ENCODE measurements at places on chromosomes 16 and 17. TPM values are rescaled to one million over a fixed set of nuclear protein-coding genes. Genes with fewer than 3 reads are reported as not detected.
A peak's percentile ranks its signal among the peaks of the same experiment; 100 is the strongest.

GRCh38 chr17:74635418-74635817 lies 11.9 kb upstream of the CD300E start:
- DNase-seq: no peak

DNA sequence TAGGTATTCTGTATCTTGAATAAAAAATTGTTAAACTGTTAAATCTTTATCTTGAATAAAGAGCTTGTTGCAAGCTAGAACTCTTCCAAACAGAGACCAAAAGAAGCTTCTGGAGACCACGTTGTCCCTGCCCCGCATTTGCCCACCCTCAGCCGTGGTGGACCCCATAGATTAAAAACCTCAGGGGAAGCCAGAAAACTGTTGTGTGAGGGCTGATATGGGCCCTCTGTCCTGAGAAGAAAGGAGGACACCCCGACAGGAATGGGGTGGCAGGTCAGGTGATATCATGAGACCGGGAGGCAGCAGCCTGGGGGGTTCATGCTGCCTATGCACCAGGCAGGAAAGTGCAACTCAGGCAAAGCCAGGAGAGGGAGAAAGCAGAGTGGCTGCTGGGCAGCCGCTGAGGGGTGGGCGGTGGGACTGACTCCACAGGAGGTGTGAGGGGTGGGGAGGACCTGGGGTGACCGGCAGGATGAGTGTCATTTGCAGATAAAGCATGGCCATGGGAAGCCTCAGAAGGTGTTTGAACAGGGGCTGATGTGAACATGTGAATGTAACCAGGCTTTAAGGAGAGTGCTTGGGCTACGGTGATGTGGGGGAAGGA lies 147.8 kb downstream of the IRF8 start:
- DNase-seq: no peak

DNA sequence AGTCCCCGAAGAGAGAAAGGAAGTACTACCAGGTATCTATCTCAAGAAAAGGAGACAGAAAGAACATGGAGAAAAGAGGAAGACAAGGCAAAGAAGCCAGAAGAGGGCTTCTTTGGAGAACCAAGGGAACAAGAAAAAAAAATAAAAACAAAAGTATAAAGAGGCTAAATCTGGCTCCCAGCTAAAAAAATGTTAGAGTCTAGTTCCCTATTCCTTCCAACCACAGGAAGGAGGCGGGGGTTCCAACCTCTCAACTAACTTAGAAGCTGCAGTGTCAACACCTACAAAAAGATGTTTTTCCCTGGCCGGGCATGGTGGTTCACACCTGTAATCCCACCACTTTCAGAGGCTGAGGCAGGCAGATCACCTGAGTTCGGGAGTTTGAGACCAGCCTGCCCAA lies 13.4 kb downstream of the UTP6 start:
- DNase-seq: no peak

GRCh38 chr17:5049314-5049841 lies 14.2 kb upstream of the SLC52A1 start:
- no peak for DNase-seq

GRCh38 chr17:19800571-19800970 lies 52.5 kb upstream of the ALDH3A1 start:
- DNase-seq: no peak

GRCh38 chr17:60538726-60539125 lies 12.7 kb upstream of the APPBP2 start:
- DNase-seq: no peak

DNA sequence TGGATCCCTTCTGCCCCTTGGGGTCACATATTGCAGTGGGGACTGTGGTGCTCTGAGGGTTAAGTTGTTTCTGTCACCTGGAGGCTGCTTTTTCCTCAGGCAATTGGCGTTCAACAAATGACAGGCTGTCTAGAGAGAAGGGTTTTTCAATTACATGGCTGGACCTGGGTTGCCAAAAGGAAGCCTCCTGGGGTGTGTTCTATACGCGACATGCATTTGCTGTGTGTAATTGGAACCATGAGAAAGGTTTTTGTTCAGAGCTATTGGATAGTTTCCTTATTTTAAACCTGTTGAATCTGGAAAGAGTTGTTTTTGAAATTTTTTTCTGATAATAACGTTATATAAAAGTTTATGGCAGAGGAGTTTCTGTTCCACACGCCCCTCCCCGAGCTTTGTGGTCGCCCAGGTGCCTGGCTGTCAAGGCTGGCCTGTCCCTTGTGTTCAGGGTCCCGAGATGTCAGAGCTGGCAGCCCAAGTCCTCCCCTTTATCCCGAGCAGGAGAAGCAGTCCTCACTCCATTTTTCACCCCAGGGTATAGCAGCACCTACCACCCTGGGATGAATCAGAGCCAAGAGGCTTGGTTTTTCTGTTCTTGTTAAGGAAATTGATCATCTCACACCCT lies 26.1 kb upstream of the ZNF750 start:
- peak; percentile 58 for DNase-seq

- DNase-seq: no peak
These were observed 50.0 kb downstream of the MRTFB start for GRCh38 chr16:14121142-14121541.

DNA sequence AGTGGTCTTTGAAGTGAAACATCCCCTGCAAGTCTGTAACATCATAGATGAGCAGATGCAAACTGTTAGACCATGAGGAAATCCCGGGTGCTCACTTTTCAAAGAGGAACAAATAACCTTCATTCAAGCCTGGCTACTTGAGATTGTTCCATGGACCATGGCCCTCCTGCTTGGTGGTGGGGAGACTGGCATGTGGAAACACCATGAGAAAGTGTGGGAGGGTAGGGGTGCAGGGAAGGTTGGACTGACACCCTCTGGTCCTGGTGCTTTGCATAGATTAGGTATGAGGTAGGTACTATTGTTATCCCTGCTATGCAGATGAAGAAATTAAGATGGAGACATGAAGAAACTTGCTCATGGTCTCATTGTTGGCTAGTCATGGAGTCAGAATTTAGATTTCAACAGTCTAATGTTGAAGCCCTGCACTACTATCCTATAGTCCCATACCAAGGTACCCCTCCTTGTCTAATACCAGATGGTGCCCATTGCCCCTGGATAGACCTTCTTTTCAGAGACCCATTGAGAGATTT lies 59.0 kb downstream of the SPACA3 start:
- no peak for DNase-seq

- DNase-seq: peak; percentile 90
These were observed 76.9 kb downstream of the RPA1 start for GRCh38 chr17:1906662-1907101.

DNA sequence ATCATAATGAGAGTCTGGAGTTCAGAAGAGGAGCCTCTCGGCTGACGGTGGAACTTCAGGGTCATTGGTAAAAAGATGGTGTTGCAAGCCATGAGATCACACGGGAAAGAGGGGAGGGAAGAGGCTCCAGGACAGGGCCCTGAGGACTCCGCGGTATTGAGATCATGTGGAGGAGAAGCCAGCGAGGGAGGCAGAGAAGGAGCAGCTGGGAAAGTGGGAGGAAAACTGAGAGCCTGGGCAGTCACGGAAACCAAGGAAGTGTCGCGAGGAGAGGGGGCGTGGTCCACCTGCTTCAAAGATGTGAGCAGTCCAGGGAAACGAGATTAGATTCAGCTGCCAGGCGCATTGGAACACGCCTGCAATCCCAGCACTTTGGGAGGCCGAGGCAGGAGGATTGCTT lies 27.7 kb upstream of the SBK1 start:
- DNase-seq: no peak

GRCh38 chr16:58475091-58475619 lies 24.8 kb upstream of the NDRG4 start:
- DNase-seq: no peak

GRCh38 chr17:2710803-2711607 lies 559 bp downstream of the CLUH start:
- no peak for DNase-seq

- DNase-seq: no peak
These were observed 5.2 kb downstream of the ITPRIPL2 start for GRCh38 chr16:19118938-19119431.

GRCh38 chr17:73066148-73066884 lies 26.2 kb downstream of the SLC39A11 start:
- DNase-seq: no peak

DNA sequence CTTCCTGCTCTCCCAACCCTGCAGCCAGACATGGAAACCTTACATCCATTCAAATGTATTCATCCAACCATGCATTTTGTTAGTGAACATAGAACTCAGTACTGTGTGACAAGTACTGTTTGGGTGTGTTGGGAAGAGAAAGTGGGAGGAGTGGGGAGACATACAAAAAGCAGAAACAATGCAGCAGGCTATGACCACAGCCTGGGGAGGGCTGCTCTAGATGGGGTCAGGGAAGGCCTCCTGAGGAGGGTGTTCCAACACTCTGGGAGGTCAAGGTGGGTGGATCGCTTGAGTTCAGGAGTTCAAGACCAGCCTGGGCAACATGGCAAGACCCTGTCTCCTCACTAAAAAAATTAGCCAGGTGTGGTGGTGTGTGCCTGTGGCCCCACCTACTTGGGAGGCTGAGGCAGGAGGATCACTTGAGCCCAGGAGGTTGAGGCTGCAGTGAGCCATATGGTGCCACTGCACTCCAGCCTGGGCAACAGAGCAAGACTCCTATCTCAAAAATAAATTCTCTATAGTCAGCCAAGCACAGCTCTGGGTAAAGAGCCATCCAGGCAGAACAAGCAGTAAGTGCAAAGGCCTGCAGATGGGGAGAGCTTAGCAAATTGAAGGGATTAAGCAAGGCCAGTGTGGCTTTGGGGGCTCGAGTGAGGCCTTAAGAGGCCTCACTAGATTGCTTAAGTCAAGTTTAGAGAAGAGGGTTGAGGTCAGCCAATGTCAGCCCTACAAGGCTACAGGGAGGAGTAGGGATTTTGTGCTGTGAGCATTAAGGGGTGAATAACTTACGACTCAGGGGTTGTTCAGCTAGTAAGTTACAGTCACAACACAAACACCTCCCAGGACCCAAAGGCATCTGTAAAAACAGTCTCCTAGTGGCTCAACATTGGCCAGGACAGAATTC lies 5.5 kb downstream of the SLC13A2 start:
- DNase-seq: no peak

DNA sequence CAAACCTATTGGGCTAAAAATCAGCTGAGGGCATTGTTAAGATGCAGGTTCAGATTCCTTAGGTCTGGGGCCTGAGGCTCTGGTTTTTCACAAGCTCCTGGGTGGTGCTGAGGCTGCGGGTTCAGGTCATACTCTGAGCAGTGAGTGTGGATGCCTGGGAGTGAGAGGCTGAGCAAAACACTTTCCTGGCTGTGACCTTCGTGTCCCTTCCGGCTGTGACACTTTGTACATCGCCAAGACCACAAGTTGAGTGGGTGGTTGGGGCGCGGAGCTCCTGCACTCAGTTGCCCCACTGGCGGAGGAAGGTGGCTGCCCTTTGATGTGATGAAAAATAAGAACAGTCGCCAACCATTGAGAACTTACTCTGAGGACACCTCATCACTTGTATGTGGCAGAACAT lies 24.8 kb downstream of the CCR7 start:
- DNase-seq: no peak

GRCh38 chr17:72853440-72854415 lies 238.8 kb downstream of the SLC39A11 start:
- no peak for DNase-seq

DNA sequence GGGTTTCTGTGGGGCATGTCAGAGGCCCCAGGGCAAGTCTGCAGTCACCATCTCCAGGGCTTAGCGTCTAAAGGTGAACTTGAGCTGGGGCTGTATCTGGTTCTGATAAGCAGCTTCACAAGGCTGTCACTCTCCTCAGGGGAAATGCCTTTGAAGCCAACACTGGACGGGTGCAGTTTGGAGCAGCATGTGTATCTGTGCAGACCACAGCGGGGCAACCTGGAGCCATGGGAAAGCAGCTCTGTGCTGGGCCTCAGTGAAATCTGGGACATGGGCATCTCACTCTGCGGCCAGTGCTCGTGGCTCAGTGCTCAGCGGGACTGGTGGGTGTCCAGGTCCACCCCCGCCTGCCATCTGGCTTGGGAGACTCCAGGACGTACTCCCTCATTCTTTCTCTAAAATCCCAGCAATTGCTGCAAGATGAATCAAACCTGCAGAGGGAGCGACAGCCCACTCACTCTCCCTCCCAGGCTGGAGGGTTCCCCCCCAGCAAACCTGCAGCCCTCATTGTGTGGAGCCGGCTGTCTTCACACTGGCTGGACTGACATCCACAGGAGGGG lies 63.5 kb downstream of the PRMT7 start:
- DNase-seq: no peak

DNA sequence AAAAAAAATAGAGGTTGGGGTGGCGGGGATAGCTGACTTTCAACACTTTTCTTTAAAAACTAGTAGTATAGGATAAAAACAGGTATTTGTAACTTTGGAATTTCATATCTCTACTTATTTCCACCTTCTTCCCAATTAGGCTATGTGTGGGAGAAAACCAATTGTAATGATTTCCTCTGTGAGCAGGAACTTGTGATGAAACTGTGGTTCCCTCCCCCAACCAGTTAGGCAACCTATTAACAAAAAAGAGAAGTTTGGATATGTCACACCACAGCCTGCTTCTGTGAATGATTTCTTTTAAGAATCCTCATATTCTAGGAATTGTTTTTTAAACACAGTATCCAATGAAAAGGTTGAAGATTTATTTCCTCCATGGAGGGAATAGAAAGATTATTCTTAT lies 1.9 kb downstream of the IGSF6 start:
- DNase-seq: no peak

DNA sequence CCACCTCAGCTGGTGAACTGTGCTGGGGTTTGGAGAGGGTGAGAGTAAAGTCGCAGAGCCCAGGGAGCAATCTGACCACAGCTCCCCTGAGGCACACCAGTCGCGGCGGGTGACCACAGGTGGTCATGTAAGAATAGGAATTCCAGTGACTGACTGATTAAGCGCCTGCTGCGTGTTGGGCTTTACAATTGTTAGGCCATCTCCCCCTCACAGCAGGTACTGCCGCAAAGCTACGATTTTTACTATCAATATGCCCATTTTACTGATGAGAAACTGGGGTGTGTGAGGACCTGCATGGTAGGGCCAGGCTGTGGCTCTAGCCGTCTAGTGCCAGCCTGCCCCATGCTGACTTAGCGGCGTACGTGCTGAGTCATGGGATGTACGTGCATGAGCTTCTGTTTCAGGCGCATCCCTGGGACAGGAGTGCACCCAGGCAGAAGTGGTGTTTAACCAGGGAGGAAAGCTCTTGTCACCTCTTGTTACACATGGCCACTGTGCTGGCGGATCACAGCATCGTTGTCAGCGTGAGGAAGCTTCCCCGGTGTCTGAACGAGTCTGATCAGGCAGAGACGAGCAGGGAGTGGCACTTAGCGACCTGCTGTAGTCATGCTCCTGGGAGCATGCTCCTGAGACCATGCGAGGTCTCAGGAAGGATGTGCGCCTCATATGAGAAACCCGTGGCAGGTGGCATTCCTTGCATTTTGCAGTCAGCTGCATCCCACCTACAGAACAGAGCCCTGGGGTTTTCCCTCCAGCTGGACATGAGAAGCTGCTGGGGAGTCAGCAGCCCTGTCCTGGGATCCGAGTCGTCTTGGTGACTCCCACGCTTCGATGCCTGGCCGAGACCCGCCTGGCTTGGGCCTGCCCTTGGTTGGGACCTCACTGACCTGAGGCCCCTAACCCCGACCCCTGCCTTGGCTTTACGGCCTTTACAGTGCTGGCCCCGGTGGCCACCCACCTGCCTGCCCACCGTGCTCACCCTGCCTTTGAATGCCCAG lies 163.7 kb upstream of the CHMP6 start:
- no peak for DNase-seq

The EEF2KMT gene
- polyA plus RNA-seq: 15.0 TPM

The CTRB2 gene
- polyA plus RNA-seq: 0.20 TPM

The GPR179 gene
- polyA plus RNA-seq: 6.3 TPM

The PRRT2 gene
- 226 TPM for polyA plus RNA-seq

The TMIGD1 gene
- not detected for polyA plus RNA-seq
